ENCODE measurements at places on chromosomes 2 and 18. TPM values are rescaled to one million over a fixed set of nuclear protein-coding genes. Genes with fewer than 3 reads are reported as not detected.

- peak; percentile 56 for DNase-seq
Observed at GRCh38 chr2:235494716-235495372, 1.0 kb downstream of the AGAP1 start.

DNA sequence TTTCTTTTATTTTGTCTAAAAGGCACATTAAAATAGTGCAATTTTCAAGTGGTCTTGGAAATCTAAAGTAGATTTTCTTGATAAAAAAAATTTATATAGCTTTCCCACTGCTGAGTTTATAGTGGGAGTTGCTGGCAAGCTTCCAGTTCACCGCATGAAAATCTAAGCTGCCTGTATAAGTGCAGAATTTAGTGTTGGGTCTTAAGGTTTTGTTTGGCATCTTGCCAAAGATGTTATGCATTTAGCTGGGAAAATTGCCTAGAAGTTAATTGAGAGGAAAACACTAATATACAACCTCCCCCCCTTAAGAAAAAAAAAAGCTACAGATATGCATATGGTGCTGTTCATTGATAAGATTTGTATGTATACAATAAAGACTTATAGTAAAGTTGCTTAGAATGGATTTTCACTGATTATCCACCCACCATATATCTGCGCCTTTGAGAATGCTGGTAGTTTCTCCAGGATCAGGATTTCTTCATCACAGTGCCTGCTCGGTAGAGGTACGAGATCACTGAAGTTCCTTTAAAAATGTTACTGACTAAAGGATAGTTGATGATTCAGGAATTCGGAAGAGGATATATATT is 803.2 kb upstream of the POU3F3 start:
- DNase-seq, result peak; percentile 20

GRCh38 chr18:40296717-40297413 is 1658.2 kb upstream of the PIK3C3 start:
- no peak for DNase-seq

GRCh38 chr2:238785528-238785860 is 62.4 kb upstream of the TWIST2 start:
- no peak for DNase-seq

GRCh38 chr2:4765787-4766530 is 926.2 kb upstream of the SOX11 start:
- DNase-seq, result no peak

DNA sequence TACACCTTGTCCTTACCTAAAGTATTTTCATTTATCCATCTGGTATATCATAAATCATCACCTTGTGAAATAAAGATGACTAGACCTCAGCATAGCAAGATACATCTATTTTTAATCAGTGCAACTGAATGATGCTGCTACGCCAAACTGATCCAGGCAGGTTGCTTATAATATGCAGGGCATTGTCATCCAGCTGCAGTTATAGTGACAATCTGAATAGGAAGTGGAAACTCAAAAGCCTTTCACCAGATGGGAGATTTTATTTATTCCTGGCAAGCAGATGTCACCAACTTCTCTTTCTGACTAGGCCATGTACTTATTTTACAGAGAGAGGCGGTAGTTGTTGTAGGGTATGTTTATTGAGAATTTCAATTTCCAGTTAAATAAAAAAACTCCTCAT is 747.3 kb downstream of the ADCYAP1 start:
- no peak for DNase-seq

Gene TDRD15
- under 0.01 TPM for total RNA-seq

Gene TUBA4B
- not detected for total RNA-seq

Gene KCNF1
- total RNA-seq, result 0.92 TPM

Data from stomach (tissue), 19 donors.